NCI-H345 (cell line): ENCODE measurements at places on chromosomes 12 and 14.

DNA sequence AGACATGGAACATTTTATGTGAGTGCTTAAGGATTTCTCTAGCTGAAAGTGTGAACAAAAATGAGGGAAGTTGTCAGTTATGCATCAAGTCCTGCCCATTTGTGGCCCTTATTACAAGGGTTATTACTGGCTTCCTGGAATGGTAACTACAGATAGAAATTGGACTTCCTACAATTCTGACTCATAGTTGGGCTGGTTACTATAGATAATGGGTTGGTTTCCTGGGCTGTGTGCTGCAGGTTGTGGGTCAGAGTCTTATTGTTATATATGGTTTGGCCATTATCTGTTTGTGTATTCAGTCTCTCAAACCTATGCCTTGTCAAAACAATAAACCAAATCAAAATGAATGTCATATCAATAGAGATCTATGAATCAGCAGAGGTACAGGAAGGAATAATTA is 313.7 kb downstream of the ADAMTS20 start:
- DNase-seq, result no peak

DNA sequence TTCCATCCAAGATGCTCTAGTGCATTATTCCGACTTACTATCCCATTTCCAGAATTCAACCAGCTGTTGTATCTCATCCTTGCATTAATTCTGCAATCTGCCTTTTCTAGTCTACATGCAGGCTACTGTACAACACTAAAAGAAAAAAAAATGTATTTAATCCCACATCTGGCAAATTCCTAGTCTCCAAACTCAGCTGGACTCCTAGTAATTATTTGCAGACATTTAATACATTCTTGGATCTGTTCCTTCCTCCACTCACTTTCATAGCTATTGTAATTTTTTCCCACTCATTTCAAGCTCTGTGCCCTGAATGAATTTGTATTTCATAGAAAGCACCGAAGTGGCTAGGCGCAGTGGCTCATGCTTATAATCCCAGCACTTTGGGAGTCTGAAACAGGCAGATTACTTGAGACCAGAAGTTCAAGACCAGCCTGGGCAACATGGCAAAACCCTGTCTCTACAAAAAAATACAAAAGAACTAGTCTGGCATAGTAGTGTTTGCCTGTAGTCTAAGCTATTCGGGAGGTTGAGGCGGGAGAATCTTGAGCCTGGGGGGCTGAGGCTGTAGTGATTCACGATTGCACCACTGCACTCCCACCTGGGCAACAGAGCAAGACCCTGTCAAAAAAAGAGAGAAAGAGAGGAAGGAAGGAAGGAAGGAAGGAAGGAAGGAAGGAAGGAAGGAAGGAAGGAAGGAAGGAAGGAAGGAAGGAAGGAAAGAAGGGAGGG is 39.5 kb upstream of the YAF2 start:
- DNase-seq, result no peak

- no peak for DNase-seq
Measured at GRCh38 chr14:32366256-32366879, 37.3 kb downstream of the AKAP6 start.

- DNase-seq, result peak; percentile 99
Measured at GRCh38 chr14:92693998-92694795, 54.2 kb downstream of the LGMN start.

- no peak for DNase-seq
Measured at GRCh38 chr14:90132821-90133570, 71.2 kb downstream of the KCNK13 start.

GRCh38 chr12:49675137-49675536 is 32.1 kb downstream of the FMNL3 start:
- DNase-seq, result no peak
